Islet precursor cell (in vitro differentiated cells): ENCODE measurements at places on chromosomes 3 and 15.

- no peak for DNase-seq
Observed at GRCh38 chr15:41689834-41690233, 29.6 kb downstream of the MGA start.

- no peak for DNase-seq
Observed at GRCh38 chr15:56718560-56718959, 14.7 kb downstream of the ZNF280D start.

DNA sequence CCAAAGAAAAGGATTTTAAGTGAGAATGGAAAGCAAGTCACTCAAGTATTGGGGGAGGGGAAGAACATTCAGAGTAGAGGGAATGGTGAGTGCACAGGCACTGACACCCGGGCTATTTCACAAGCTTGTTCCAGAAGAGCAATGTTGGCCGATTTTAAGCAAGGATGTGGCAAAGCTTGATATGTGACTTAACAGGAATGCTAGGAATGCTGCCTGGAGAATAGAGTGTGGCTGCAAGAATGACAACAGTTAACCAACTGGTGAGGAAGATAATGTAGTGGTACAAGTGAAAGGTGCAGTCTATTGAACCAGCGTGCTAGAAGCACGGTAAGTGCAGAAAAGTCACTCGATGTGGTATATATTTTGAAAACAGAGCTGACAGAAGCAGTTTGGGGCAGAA lies 6.2 kb upstream of the CCDC80 start:
- DNase-seq: peak; percentile 92

DNA sequence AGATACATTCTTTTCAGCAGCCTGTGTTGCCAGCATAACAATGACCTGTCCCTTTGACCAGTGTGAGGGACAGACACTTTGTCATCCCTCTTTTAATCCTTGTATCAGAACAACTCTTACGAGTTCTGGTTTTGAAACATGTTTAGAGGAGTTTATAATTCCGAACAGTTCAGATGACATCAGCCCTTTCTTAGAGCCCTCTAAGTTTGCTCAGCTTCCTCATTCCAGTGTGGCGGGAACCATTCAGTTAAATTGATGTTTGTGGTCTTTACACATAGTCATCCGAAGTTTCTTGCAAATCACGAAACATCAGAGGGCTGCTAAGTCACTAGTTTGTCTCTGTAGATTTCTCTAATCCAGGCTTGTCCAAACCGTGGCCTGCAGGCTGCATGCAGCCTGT lies 102.5 kb downstream of the AKAP13 start:
- DNase-seq: peak; percentile 84

DNA sequence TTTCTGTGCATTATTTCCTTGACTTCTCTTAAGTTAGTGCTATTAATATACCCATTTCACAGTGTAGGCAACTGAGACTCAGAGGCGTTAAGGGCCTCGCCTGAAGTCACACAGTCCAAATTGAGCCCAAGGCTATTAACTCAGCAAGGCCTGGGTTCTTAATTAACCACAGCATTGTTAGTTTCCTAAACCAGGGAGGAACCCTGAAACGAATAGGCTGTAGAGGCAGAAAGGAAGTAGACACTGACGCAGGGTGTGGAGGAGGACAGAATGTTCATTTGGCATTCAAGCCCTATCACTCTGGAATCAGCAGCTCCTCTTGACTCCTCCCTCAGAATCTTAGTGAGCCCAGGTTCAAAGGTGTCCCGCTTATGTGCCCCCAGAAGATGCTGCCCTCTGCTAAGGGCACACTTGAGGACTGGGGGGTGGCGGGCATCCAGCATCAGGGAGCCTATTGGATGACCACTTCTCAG lies 13.9 kb downstream of the ARHGEF3 start:
- peak; percentile 28 for DNase-seq

GRCh38 chr15:77179541-77179998 lies 108.7 kb upstream of the TSPAN3 start:
- no peak for DNase-seq

- DNase-seq: no peak
Observed at GRCh38 chr3:45987368-45988291, 8.0 kb downstream of the FYCO1 start.

DNA sequence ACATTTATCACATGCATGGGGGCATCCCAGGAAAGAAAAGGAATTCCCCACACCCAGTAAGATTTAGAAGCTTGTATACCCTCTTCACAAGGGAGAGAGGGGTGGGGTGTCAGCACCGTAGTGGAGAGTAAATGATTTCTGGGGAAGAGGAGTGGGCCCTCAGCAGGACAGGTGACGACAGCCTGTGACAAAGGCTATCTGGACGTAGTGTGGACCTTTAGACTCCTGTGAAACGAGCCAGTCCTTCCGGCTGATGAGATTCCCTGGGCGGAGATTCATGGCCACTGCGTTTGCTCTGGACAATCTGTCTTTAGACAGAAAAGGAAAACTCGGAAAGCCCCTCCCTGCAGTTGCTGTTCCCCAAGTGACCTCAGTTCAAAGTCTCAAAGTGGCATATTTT lies 1.7 kb upstream of the FAM3D start:
- DNase-seq: peak; percentile 33

DNA sequence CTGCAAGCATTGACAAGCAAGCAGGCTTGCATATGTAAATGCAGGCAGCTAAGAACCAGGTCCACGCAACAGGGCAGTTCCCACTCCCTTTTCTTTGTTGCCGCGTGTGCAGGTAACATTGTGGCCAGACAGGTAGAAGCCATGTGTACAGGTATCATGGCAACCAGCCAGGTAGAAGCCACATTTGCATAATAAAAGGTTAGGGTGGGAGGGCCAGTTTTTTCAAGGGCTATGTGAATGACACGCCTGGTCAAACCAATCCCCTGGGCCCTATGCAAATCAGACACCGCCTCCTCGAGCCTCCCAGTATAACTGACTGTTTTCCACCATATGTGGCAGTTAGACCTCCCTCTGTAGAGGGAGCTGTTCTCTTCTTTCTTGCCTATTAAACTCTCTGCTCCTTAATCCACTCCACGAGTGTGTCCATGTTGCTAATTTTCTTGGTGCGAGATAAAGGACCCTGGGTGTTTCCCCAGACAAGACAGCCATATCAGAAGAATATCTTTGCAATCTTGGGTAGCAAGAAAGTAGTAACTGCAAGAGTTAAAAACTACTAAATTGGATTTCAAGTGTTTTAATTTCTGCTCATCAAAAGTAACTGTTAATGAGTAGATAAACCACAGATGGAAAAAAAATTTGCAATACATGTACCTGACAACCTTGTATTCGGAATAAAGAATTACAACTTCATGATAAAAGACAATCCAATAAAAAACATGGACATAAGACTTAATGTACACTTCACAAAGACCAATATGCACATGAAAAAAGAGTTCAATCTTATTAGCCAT lies 21.8 kb downstream of the PCOLCE2 start:
- DNase-seq: peak; percentile 94

DNA sequence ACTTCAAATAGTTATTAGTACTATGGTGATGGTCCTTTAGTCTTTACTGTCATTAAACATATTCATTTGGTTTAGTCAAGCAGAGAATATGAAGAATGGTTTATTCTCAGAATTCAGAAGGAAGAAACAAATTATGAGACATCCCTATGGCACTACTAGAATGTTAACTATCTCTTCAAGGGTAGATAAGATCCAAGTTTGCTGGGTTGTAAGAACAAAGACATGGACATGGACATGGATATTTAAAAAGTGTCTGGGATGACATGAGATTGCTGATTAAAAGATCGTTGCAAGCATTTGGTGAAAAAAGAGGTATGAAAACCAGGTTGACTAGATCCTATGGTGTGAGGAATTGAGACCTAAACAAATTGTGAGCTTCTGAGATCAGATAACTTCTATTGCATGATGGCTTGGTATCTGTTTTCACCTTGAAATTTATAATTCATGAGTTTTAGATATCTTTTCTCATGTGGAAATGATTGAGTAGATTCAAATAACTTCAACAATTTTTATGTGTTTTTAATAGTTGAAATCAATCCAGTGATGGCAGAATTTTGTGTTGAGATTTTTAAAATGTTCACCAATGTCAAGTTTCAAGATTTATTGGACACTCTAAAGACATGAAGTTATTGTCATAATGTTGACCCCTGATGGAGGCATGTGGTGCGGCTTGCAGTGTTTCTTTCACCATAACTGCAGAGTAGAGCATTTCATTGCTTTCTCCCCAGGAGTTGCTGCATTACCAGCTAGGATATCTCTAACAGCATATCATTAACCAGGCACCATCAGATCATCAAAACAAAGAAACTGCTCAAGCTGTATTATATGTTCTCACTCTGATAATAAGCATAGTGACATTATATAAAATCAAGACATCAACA lies 72.6 kb downstream of the NAALADL2 start:
- DNase-seq: no peak

GRCh38 chr3:41131224-41131623 lies 68.1 kb upstream of the CTNNB1 start:
- peak; percentile 98 for DNase-seq

- DNase-seq: no peak
Observed at GRCh38 chr15:100879061-100879463, 569 bp upstream of the ALDH1A3 start.

GRCh38 chr3:95899494-95899893 lies 914.9 kb upstream of the EPHA6 start:
- no peak for DNase-seq

GRCh38 chr3:28587723-28588122 lies 239.1 kb upstream of the AZI2 start:
- no peak for DNase-seq

- DNase-seq: peak; percentile 79
Observed at GRCh38 chr15:49876401-49877038, 242.5 kb downstream of the ATP8B4 start.

DNA sequence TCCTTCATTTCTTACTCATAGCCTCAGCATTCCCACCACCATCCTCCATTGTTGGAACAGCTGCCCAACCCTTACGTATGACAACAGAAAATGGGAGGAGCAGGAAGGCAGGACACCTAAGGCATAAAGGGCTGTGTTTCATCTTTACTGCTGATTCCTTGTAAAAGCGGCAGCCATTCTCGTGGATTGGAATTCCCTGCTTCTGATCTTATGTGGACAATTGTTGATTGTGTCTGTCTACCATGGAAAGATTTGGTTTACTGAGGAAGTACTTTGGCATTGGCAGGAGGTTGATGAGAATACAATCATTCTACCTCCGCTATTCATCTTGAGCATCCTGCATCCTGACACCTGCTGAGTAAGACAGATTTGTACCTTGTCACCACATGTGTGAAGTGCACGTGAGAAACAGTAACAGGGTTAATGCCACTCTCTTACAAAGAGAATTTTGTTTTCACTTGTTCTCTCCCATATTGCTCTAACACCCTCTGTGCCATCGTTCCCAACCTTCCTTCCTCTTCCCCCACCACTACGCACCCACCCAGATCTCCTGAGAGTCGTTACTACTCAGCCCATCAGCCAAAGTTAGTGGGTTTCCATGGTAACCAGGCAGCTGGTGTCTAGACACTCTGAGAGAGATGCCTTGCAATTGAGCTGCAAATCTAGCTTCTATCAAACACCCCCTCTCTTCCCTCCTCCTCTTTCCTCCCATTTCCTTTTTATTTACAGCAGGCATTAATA lies 75.7 kb downstream of the GAP43 start:
- peak; percentile 56 for DNase-seq

DNA sequence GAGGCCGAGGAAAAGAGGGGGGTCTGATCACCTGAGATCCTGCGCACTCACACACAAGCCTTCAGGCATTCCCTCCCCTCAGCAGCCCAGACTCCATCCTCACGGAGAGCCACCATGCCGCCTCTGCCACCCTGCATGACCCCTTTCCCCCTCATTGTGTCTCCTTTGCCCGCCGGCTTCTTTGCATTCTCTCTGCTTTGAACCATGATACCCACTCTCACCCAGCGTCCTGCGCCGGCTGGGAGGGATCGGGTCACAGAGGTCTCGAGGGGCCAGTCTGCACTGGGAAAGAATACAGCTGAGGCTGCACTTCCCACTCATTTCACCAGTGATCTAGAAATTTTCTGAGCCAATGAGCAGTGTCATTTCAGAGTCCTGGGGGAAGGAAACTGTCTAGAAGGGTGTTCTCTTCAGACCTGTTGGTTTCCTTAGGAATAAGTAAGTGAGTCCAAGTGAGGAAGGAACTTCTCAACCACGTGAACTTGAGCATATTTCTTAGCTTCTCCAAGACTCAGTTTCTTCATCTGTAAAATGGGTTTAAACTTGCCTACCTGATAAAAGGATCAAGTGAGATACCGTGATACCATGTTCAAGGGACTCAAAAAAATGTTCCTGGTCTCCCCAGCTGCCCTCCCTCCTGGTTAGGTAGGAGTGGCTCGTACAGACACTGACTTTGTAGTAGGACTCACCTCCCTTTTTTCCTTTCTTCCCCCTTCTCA lies 96.7 kb downstream of the TOP2B start:
- DNase-seq: no peak

GRCh38 chr3:4438296-4438695 lies 28.8 kb downstream of the SUMF1 start:
- DNase-seq: peak; percentile 76

GRCh38 chr15:31385736-31386135 lies 59.1 kb downstream of the KLF13 start:
- DNase-seq: no peak

DNA sequence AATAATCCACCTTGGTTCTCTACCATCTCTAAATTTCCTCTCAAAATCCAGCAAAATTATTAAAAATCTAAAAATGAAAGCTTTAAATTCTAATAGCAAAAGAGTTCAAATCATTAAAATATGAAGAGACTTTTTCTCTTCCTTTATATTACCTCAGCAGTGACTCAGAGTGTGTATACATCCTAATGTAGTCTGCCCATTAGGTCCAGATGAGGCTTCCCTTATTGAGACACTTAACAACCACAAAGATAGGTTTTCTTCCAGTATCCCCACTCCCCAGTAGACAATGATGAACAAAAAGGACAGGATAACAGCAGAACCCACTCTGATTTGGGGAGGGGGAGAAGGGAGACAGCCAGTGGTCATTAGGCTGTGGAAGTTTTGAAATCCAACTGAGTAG lies 61.5 kb upstream of the DCBLD2 start:
- DNase-seq: no peak

DNA sequence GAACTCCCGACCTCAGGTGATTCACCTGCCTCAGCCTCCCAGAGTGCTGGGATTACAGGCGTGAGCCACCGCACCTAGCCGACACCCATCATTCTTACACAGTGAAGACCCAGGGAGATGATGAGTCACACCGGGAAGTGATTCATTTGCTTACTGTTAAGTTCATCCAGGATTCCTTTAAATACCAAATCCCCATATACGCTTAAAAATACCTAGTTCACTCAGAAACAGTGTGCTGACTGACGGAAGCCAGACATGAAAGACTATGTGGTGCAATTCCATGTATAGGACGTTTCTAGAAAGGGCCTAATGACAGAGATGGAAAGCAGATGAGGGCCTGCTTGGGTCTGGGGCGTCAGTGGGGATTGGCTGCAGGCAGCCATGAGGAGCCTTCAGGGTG lies 75.2 kb downstream of the APBA2 start:
- peak; percentile 72 for DNase-seq

GRCh38 chr3:18232317-18232716 lies 192.8 kb downstream of the SATB1 start:
- no peak for DNase-seq

GRCh38 chr15:93048759-93049161 lies 40.3 kb downstream of the RGMA start:
- no peak for DNase-seq

DNA sequence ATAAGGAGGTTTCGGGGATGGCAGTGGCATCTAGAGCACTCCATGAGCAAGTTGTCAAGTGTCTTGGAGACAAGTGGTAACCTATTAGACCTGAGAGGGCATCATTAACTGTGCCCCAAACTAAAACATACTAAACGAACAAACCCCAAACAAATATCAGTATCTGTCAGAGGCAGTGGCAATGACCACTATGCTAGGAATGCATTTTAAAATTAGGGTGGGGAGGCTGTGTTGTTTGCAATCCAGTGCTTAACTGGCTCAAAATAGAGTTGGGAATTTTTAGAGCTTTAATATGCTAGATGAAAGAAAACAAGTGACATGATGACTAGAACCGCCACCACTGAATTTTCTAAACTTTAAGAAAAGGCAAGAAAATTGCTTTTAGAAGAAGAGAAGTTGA lies 51.8 kb upstream of the TPRG1 start:
- DNase-seq: no peak
